ENCODE measurements at places on chromosomes 1 and 21.

DNA sequence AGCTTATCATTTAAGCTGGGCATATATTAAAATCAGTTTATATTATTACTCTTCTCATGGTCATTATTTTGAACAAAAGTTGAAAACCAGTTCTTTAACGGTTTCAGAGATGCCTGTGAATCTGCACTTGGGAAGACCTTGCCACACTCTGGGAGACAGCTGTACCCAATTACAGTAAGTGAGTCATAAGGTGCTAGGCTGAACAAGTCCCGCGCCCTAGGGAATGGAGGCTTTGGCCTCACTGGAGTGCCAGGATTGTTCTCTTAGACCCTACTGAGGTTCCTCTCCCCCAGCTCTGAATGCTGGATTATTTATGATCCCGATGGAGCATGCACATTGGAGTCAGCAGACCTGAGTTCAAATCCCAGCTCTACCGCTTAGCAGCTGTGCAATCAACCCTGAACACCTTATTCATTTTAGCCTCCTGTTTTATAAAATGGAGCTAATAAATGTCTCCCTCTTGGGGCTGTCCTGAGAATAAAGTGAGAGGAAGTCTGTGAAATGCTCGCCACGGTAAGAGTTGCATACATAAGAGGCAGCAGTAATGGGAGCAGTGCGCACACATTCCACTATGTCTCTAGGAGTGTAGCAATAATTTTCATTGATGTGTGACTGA is 266.2 kb downstream of the FOXD2 start:
- no peak for DNase-seq

DNA sequence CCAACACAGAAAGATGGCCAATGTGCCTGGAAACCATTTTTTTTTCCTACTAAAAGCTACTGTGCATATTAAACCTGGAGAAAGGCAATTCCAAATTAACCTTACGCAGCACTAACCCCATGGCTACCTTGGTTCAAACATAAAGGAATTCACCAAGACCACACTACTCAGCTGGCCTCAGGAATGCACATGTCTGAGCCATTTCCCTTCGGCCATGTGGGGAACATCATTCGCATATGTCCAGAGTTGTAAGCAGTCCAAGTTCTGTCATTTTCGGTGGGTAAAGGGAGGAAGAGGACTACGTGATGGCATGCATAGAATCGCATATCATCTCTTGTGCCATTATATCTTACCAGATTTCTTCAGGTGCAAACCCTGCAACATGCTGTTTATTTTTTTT is 175.4 kb downstream of the NTMT2 start:
- DNase-seq, result no peak

- DNase-seq, result no peak
Measured at GRCh38 chr1:245458761-245459174, 304.0 kb downstream of the KIF26B start.

DNA sequence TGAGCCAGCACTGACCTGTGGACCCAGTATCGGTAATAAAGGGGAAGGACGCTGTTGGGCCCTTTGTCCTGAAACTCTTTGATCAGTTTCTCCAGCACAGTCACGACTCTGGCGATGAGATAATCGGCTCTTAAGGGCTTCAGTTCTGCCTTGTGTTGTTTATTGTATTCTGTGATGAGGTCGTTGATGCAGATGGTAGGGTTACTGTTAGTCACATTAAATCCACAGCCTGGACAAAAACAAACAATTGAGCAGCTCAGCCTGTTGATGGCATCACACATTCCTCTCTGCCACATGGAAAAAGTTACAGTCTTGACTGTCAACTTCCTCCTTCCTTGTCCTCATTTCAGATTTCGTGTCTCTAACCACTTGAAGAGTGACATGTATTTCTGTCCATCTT is 57.6 kb downstream of the SIM2 start:
- DNase-seq, result no peak

DNA sequence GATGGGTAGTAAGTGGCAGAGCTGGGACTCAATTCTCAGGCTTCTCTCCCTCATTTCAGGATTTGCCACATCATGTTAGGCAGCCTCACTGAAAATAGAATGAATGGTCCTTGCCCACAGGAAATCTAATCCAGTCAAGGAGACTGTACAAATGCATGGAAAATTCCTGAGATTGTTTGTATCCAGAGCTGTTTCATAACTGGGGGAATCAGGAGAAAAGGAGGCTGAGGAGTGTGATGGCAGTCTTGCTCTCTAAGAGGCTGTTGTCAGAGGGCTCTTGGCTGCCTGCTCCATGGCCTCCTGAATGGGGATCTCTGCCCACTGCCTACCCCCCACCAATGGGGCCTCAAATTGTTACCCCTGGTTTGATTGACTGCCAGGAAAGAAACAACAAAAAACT is 141.9 kb upstream of the TNR start:
- no peak for DNase-seq

DNA sequence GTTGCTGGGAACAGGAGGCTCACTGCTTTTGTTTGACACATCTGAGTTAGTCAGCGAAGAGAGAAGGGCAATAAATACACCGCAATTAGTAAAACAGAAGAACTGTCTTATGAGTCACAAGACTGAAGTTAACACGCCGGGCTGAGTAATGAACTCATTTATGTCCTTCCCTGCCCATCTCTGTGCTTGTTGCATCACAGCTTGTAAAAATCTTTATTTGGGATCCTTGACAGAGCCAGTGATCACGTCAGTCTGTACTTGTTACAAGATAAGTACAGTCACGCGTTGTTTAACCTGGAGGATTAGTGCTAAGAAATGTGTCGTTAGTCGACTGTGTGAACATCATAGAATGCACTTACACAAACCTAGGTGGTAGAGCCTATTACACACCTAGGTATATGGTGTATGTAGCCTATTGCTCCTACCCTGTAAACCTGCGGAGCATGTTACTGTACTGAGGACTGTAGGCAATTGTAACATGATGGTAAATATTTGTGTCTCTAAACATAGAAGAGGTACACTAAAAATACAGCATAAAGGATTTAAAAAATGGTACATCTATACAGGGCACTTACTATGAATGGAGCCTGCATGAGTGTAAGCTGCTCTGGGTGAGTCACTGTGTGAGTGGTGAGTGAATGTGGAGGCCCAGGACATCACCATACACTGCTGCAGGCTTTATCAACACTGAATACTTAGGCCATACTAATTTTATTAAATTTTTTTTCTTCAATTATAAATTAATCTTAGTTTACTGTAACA is 272.2 kb downstream of the TNR start:
- DNase-seq, result no peak

DNA sequence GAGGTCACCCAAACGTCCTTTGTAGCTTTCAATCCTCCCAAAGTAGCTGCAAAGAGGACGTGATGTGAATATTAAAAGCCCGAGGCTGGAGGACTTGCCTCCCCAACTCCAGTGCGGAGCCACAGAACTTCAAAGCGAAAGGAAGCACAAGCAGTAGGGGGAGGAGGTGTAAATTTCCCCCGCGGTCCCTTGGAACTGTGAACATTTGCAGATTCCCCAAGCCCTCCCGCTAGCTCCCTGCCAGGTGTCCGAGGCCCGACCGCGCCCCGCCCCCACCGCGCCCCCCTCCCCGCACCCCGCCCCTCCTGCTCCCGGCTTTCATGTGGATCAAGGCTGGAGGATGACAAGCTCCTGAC is 41.5 kb upstream of the HAO2 start:
- DNase-seq, result no peak

DNA sequence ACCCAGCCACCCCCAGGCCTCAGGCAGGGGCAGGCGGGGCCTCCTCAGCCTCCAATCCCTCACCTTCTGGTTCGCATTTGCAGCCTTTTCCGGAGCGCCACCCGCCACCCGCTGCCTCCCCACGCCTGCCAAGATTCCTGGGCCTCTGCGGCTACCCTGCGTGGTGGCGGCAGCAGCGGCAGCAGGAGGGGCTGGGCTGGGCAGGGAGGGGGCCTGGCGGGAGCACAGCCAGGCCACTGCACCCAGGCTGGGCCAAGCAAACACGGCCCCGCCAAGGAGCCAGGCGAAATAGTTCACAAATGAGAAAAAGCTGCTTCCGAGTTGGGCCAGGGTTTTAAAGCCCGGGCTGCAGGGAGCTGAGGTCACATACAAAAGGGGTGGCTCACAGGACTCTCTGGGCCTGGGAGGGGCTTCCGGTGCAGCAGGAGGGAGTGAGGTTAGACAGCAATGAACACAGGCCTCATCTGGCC is 9.8 kb downstream of the COL8A2 start:
- DNase-seq, result no peak

- no peak for DNase-seq
Measured at GRCh38 chr1:15058261-15058660, 95.3 kb upstream of the TMEM51 start.

GRCh38 chr1:241947354-241947753 is 10.2 kb upstream of the BECN2 start:
- DNase-seq, result no peak

DNA sequence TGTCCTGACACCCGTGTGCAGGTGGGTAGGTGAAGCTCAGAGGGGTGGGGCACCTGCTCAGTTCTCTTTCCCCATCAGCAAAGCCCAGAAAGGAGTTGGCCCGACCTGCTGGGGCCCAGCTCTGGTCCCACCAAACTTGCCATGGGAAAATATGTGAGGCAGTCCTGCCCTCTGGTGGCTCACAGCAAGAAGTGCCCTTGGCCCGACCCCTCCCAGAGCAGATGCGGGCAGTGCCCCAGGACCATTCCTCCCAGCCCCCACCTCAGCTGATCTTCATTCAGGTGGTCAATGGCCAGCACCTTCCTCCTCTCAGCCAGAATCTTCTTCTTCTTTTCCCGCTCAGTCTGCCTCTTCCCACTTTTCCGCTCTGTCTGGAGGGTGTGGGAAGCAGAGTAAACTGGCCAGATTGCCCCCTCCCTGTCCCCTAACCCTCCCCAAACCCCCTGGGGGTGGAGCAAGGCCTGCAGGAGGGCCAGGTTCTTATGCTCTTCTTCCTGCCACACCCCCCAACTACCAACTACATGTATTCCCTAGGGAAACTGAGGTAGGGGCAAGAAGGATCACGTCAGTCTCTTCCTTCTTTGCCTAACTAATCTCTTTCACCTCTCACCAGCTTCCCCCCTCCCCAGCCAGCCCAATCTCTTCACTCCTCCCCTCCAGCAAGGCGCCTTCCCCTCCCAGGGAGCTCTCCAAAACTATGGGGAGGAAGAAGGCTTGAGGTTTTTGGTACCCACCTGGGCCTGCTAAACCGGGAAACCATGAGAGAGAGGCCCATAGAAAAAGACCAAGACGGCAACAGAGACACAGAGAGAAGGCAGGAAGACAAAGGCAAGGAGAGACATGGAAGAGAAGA is 15.6 kb downstream of the TNNT2 start:
- DNase-seq, result no peak

DNA sequence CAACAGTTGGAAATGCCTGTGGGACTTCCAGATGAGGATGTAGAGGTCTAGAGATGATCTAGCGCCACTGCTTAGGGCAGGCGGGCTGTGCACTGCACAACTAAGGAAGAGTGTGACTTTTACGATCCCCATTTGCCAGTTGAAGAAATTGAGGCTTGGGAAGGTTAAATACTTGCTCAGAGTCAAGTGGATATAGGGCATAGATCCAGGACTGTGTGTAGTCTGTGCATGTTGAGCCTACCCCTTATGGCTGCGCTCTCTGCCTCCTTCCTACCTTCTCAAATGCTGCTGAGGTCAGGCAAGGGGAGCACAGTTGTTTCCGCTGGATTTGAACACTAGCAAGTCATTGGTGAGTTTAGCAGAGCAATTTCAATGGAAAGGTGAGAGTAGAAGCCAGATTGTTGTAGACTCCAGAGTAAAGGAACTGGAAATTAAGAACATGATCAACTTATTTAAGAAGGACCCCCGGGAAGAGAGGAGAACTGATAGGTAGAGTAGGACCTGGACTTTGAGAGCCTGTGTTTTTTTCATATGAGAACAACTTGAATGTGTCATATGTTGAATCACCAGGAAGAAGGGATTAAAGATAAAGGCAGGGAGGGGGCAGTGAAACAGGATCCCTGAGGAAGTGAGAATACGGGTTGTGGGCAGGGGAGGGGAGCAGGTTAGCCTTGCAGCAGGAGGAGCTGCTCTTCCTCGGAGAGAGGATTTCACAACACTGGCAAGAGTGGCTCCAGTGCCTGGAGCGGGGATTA is 2.7 kb downstream of the CAPN2 start:
- no peak for DNase-seq

DNA sequence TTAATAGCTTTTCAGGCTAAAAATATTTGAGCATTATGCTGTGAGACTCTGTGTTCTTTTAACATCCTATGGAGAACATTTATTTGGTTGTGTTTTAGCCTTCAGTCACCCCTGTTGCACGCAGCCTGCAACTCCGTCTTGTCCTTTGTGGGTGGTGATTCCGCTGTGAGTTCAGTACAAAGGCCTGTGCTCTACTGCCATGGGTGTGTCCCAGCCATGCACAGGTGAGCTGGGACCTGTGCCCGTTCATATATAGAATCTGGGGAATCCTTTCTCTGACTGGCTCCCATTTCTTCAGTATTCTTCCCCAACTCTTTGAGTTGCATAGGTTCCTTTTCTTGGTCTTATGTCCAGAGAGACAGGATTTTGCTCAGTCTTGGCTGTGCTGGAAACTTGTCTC is 61.4 kb downstream of the ACTL8 start:
- no peak for DNase-seq

DNA sequence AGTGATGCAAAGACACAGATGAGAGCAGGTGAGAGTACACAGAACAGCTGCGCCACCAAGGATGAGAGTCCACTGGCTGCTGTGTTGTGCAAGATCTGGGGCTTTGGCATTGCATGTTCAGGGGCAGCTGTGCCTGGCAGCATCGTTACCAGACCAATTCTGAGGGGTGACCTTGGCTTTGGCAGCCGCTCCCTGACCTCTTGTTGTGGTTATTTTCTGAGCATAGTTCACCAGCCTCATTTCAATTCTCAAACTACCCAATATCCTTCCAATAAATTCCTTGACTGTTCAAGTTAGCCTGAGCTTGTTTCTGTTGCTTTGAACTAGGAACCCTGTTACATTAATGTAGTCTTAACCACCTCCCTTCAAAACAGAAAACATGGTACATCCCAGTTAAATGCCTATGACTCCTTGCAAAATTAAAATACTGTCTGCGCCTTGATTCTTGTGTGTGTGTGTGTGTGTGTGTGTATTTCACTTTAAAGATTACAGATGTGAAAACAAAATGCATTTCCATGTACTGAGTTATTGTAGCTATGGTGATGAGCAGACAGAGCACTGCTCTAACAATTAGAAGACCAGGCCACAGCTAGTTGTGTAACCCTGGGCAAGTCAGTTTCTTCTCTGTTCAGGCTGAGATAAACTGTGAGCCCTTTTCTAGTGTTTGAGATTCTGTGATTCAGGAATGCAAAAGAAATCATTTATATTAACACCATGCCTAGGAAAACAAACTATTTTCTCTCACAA is 106.3 kb upstream of the GUCA2B start:
- no peak for DNase-seq
